ENCODE measurements at places on chromosomes 1 and 21. TPM values are rescaled to one million over a fixed set of nuclear protein-coding genes. Genes with fewer than 3 reads are reported as not detected.

- no peak for DNase-seq
These were observed 61.1 kb downstream of the FOXO6 start for GRCh38 chr1:41422306-41422705.

GRCh38 chr1:9279172-9279840 is 13.4 kb upstream of the SPSB1 start:
- no peak for DNase-seq

CCDC17 gene
- total RNA-seq, result 0.85 TPM

HLX gene
- total RNA-seq, result 12.9 TPM

- no peak for DNase-seq
These were observed 13.3 kb downstream of the SMAP2 start for GRCh38 chr1:40386796-40387195.

GBP3 gene
- total RNA-seq, result 55.4 TPM

- peak; percentile 18 for DNase-seq
These were observed 21.1 kb upstream of the VTCN1 start for GRCh38 chr1:117231748-117232373.

REN gene
- total RNA-seq, result 0.26 TPM

GRCh38 chr1:63980740-63981407 is 207.1 kb downstream of the ROR1 start:
- no peak for DNase-seq

- DNase-seq, result no peak
These were observed 27.2 kb upstream of the TDRD10 start for GRCh38 chr1:154474802-154475201.

GRCh38 chr1:63592536-63593302 is 492 bp upstream of the PGM1 start:
- no peak for DNase-seq

OR6P1 gene
- not detected for total RNA-seq

TMPRSS2 gene
- 27.1 TPM for total RNA-seq

- no peak for DNase-seq
These were observed 70.1 kb upstream of the NTPCR start for GRCh38 chr1:232880354-232880753.

VWA1 gene
- 15.2 TPM for total RNA-seq

- no peak for DNase-seq
These were observed 233.1 kb downstream of the RERE start for GRCh38 chr1:8584316-8584715.

DNA sequence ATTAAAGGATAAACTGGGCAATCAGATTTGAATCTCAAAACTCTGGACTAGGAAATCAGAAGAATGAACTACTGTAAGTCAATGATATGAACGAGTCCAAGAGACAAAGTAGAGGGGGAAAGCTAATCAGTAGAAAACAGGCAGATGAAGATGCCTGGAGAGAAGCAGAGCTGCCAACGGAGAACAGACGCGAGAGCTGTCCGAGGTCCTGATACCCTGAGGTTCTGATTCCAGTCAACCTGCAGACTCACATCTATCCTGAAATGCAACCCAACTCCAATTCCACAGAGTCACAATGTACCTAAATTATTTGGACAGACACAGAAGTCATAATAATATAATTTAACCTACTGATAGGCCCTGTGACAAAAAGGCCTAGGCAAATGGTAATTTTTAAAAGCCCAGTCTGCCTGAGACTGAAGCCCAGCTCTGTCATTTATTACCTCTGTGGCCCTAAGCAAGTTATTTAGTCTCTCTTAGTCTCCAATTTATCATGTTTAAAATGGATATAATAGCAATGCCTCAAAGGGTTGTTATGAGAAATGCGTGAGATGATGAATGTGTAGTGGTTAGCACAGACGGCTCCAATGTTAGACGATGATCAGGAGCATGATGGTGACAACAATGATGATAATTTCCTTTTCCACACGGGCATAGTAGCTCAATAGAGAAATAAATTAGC is 33.4 kb downstream of the RGS7 start:
- peak; percentile 5 for DNase-seq

DNA sequence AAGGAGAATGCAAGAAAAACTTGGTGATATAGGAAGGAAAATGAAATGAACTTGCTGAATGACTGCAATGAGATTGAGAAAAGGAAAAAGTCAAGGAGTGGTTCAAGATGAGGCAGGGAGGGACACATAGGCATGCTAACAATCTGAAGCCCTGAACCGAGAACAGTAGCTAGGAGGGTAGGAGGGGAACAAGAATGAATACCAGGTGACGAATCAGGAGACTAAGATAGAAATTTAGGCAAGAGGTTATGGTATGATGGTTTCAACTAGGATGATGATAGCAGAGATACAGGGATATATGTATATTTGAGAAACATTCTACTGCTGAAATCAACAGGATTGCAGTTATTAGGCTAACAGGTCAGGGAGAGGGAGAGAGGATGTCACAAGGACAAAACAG is 44.1 kb downstream of the SMYD3 start:
- DNase-seq, result no peak

- DNase-seq, result peak; percentile 28
These were observed 351.3 kb upstream of the RUNX1 start for GRCh38 chr21:35400233-35400939.

HES3 gene
- not detected for total RNA-seq

- DNase-seq, result no peak
These were observed 42.5 kb downstream of the ETS2 start for GRCh38 chr21:38848187-38848609.

DNA sequence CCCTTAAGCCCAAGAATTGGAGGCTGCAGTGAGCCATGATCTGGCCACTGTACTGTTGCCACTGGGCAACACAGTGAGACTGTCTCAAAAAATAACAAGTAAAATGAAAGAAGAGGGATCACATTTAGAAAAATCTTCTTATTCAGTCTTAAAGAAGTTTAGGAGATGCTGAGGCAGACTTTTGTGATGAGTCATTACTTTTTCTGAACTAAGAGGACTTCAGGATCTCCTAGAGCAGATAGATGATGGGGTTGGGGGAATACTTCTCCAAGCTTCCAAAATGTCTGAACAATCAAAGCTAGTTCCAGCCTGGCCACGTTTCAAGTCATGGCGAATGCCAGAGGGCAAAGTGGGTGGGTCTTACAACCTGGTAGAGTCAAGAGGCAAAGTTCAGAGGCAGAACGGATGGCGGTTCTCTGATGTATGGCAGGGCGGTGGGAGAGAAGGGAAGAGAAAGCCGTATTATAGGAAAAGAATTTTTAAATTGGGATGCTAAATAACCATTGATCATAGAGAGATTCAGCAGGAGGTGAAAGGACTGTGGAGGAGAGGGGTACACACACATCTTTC is 2.1 kb upstream of the CIART start:
- no peak for DNase-seq

GRCh38 chr1:36881541-36881940 is 152.8 kb downstream of the GRIK3 start:
- DNase-seq, result no peak

DNA sequence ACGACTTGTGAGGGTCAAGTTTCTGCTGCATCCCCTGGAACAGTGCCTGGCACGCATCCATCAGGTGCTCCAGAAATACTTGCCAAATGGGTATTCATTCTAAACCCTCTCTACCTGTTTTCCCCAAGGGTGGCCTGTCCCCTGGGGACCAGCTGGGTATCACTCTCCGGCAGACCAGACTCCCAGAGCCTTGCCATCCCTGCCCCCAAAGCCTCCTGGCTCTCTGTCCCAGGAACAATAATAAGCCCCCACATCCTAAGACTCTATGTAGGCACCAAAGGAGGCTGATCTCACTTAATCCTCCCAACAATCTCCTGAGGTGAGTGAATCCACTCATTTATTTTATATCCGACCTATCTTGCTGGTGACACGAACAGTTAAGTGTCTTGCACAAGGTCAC is 96.7 kb downstream of the MRPL37 start:
- DNase-seq, result no peak

DNA sequence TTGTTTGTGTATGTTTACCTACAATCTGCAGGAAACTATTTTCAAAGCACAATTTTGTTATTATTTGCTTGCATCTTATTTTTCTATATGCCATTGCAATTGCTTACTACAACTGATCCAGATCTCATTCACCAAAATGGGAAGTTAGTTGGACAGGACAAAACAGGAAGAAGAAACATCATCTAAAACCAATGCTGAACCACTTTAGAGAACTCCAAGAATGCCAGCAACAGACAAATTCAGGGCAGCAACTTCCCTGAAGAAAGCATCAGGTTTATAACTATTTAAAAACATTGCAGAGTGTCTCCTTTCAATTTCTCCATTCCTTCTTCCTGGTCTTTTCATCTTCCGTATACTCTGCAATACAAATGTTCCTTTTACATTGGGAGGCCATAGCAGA is 82.4 kb upstream of the SMYD2 start:
- no peak for DNase-seq

ANXA9 gene
- total RNA-seq, result 5.2 TPM

DNA sequence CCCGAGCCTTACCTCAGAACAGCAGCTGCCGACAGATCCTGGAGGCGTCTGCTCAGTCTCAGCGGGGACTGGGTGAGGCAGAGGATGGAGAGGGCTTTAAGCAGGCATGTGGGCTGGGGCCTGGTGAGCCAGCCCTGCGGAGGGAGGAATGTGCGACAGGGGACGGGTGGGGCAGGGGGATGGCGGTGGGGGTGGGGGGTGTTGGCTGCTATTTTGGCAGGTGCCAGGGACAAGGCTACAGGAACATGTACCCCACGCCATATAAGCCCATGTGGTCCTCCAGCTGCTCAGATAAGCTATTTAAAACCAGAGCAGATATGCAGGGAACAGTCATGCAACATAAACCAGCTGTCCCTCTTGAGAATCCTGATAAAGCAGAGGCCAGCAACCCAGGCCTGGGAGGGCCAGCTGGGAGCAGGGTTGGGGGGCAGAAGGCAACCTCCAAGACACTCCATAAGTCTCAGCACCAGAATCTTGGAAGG is at the start of gene TNNT2:
TNNT2 (minus strand) TSS at position 70 of the 482 bp plus-strand sequence. CDS start 4,426 bp downstream, outside the sequence.
- no peak for DNase-seq

- peak; percentile 25 for DNase-seq
These were observed 68.0 kb upstream of the WDR26 start for GRCh38 chr1:224502459-224503160.

DNA sequence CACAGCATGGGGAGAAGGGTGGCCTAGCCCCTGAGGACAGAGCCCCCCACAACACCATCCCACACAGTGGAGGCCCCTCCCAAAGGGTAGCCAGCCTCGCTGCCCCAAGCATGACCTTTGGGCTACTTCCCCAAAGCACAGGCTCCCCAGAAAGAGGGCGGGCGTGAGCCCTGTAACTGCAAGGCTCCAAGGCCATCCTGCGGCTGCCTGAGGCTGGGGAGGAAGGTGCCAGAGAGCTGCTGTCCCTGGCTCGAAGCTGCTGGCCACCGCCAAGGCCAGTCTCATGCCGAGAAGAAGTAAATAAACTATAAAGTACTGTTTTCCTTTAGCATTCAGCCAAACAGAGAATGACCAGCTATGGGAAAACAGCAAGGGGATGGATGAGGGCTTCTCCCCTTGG is 27.5 kb downstream of the UBASH3A start:
- no peak for DNase-seq

DNA sequence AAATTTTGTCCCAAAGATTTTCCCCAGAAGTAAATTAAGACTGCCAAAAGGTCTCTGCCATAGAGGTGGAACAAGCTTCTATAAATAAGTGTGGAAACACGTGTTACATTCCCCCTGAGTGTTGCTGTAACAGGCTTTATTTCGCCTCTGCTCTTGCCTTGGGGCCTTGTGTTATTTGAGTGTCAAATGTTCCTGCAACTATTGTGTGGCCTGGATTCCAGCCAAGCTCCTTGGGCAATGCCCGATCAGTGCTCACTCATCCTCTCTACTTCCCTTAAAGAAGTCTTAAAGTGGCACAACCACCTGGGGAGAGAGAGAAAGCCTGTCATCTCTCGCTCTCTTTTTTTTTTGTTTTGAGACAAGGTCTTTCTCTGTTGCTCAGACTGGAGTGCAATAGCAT is 156.7 kb downstream of the NR5A2 start:
- DNase-seq, result no peak

LDLRAD1 gene
- total RNA-seq, result not detected

DNA sequence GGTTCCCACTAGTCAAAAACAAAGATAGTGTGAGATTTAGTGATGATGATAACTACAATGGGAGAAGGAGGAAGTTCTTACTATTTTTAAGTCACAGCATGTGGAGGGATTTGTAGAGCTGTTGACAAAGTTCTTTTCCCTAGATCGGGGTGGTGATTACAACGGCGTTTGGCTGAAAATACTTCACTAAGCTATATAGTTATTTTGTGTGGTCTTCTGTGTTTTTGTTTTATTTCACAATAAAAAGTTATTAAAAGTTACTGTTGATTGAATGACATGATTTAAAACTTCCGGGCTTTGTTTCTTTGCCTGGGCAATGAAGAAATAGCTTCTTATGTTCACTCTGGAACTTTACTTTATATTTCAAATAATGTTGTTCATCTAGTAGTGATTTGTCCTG is 47.3 kb upstream of the SSX2IP start:
- no peak for DNase-seq

- DNase-seq, result no peak
These were observed 95.6 kb downstream of the RGS2 start for GRCh38 chr1:192904438-192904895.

Data from urinary bladder (tissue), 4 donors.